ENCODE measurements at places on chromosomes 12 and 14.

DNA sequence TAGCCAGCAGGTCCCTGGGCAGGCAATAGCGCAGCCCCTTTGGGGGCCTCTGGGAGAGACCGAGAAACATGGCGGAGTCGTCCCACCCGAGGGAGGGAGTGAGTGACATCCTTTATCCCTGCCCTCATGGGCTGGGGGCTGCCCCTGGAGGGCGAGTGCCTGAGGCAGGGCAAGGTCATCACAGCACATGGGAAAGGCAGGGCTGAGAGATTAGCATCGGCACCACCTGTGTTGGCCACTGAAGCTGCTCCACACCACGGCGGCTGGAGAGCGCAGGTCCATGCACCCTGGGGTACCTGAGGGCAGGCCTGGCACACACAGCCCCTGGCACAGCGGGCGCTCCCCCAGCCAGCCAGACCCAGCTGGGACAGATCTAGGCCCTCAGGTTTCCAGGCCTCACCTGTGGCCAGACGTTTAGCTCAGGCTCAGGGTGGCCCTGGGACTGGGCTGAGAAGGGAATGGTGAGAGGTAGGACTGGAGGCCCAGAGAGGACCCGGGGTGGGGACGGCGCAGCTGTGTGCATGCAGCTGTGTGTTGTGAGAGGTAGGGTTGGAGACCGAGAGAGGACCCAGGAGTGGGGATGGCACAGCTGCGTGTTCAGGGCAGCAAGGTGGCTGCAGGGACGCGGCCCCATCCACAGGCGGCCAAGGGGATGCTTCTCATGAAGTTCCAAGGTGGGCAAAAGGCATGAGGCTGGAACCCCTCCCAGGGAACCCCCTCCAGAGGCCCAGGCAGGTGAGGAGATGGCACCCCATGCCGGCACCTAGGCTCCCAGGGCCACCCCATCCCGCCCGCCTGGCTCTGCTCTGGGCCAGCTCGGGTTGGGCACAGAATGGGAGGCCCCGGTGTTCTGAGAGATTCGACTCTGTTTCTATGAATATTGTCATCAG is 74.1 kb downstream of the KIF26A start:
- no peak for DNase-seq

DNA sequence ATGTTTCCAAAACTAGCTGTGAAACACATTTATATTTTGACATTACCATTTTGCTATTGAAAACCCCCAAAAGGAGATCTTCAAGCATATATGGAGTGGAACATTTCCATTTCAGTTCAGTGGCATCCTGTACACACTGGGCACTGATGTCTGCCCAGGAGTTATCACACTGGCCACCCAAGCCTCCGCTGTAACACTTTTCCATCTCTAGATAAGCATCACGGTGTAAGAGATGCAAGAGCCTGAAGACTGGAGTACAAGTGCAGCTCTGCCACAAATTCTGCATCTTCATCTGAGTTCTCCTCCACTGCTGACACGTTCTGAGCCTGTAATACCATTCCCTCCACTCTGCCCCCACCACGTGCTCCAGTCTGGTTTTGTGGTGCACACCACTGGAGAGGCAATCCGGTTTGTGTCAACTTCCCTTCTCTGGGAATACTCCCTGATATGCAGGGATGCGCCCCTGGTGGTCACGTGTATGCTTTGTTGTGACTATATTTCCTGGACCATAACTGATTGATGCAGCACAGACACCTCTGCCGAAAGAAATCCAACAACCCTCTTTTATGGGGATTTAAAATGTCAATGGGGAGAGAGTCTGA is 12.7 kb downstream of the SPTLC2 start:
- DNase-seq: no peak

DNA sequence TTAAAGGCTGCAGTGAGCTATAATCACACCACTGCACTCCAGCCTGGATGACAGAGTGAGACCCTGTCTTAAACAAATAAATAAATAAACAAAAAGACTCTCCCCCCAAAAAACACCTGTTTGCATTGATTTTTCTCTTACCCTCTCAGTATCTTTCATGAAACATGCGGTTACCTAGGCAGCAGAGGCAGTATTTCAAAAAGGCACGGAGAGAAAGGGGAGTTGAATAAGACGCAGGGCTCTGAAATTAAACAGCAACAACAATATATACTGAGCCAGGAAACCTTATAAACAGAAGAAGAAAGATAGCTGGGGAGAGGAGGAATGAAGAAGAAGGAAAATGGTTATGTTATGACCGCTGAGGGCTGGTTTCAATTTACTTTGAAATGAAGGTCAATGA is 277.6 kb downstream of the BTG1 start:
- no peak for DNase-seq

GRCh38 chr14:52073251-52073650 is 4.4 kb upstream of the NID2 start:
- peak; percentile 34 for DNase-seq

DNA sequence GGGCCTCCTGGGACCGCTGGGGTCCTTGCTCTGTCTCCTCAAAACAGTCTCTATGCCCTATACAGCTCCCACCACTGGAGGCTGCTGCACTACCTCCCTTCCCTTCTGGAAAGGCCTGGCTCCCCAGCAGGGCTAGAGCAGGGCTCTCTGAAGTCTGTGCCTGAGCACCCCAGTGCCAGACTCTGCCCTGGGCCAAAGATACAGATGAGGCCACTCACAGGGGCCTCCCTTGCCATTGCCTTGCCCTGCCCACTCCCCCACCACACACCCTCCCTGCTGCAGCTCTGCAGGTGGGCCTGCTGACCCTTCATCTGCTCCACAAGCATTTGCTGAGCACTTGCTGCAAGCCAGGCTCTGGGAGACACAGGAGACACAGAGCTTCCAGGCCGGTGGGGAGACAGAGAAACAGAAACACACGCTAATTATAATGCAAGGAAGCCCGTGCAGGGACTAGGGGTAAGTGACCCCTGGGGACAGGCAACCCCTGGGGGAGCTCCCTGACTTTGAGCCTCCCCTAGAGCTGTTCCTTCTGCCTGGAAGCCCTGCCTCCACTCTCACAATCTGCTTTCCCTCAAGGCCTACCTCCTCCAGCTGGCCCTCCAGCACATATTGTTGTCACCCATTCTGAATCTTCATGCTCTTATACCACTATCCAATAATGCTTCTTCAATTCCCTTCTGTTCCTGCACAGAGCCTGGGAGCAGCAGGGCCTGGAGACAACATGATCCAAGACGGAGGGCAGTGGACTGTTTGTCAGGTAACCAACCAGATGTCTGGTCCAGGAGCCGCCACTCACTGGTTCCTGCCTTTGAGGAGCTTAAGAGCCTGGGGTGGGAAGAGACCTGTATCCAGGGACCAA is 32.6 kb upstream of the PNMA1 start:
- DNase-seq: no peak

GRCh38 chr12:66131067-66131688 is 628 bp upstream of the LLPH start:
- no peak for DNase-seq

DNA sequence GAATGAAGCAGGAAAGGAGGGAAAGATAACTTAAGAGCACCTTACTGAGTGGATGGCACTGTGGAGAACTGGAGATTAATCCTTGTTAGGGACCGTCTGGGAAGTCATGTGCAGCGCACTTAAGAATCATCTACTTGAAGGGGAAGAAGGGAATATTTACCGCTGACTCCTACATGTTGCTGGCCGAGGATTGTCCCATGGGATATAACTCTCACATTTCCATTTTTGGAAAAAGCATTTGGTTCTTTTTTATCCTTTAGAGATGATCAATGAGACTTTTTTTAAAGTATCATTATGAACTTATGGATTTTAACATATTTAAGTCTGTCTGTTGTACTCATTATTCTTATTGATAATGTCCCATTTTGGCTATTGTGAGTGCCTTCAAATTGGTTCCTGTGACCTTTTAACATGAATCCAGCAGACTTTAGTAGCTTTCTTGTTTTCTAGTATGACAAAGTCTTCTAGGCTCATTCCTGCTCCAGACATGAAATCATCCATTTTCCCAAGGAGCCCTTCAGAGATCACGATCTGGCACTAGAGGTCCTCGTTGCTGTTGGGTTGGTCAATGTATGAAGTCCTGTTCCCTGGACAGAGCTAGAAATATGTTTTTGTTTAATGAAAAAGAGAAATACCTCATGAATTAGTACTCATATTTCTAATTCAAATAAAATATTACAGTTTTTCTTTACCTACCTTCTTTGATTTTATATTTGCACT is 20.2 kb upstream of the FAM234B start:
- DNase-seq: peak; percentile 72

GRCh38 chr12:7035463-7035862 is 17.2 kb upstream of the LPCAT3 start:
- DNase-seq: no peak

- peak; percentile 3 for DNase-seq
These were observed 111.3 kb upstream of the FKBP4 start for GRCh38 chr12:2683283-2684025.
